ENCODE measurements at places on chromosomes 4 and X.

- no peak for DNase-seq
These were observed 20.2 kb upstream of the RASL11B start for GRCh38 chr4:52841682-52842456.

DNA sequence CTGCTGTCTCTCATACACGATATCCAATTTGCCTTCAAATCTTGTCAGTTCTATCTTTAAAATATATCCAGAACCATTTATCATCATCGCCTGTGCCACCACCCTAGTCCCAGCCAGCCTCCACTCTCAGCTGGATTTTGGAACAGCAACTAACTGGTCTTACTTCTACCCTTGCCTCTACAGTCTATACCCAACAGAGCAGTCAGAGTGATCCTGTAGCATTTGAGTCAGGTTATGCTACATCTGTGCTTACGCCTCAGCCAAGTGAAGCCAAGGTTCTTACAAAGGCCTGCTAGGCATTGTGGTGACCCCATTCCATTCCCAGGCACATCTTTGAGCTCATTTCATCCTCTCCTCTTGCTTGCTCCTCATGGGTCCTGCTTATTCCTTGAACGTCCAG lies 95.7 kb upstream of the ACSL1 start:
- no peak for DNase-seq

GRCh38 chrX:28599957-28600356 lies 12.7 kb downstream of the IL1RAPL1 start:
- no peak for DNase-seq

- no peak for DNase-seq
These were observed 354.3 kb downstream of the GPAT3 start for GRCh38 chr4:83890231-83890630.

GRCh38 chr4:41424522-41424921 lies 113.4 kb upstream of the LIMCH1 start:
- no peak for DNase-seq

GRCh38 chr4:73446336-73446938 lies 10.4 kb downstream of the AFP start:
- DNase-seq, result peak; percentile 49

DNA sequence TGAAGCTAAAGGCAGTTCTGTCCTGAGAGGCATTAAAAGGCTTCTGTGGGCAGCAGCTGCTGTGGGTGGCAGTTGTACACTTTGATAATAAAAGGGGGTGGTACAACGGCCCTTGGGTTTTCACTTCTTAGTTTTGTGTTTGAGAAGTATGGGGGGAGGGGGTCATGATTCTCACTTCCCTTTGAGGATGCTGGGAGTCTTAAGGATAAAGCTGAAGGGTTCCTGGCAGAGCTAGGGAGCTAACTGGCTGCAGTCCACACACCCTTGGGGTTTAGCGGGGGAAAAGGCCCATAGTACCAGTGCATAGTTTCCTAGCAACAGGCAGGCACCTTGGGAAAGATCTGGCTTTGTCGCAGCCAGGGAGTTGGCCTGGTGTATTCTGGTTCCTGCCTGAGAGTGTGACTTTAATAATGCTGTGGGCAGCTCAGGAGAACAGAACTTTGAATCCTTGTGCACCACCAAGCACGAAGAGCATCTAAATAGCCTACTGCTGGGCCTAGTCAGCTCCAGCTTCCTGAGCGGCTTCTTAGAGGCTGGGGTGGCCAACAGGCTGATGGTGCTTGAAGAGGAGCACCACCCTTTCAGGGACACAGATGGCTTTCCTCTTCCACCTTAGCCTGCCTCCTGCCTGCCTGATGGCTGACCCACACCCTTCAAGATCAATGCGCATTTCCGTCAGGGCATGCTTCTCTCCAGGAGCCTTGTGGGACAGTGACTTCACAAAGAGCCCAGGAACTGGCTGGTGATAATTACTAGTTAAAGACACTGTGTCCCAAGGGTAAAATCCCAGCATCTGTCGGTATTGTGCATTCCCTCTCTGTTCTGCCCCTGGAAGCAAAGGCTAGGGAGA lies 12.5 kb downstream of the ZBTB33 start:
- DNase-seq, result no peak

DNA sequence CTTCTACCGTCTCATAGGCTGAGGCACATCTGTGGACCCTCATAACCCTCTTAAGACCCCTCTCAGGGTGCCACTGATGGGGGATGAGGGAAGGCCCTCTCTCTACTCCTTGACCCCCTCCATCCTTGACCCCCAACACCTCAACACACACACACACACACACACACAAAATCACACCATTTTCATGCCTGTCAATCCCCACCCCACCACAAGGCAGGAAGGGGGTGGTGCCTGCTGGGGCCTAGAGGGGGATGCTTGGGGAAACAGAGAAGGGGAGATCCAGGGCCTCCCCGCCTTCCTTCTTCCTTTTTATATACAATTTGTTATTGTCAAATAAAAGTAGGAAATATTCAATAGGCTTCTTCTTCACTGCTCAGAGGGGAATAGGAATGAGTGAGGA lies 1.2 kb upstream of the EBP start:
- no peak for DNase-seq

GRCh38 chr4:53854991-53855568 lies 209.3 kb downstream of the CHIC2 start:
- no peak for DNase-seq

- no peak for DNase-seq
These were observed 1.7 kb downstream of the IL13RA1 start for GRCh38 chrX:118729042-118729652.

Data from SHP77 treated with DMSO at 0.1 percent for 48 hours (cell line).